Mucosa of descending colon (tissue), 3 donors: ENCODE measurements at places on chromosomes 6 and 20. TPM values are rescaled to one million over a fixed set of nuclear protein-coding genes. Genes with fewer than 3 reads are reported as not detected.
A peak's percentile ranks its signal among the peaks of the same experiment; 100 is the strongest.

WFDC12 gene
- not detected for total RNA-seq

NECAB3 gene
- total RNA-seq: 51.7 TPM

OR2J2 gene
- total RNA-seq: not detected

IMPG1 gene
- total RNA-seq: not detected

CDK19 gene
- total RNA-seq: 24.3 TPM

GRCh38 chr6:33781131-33781975 lies 7.6 kb downstream of the LEMD2 start:
- no peak for DNase-seq

GRCh38 chr6:36822506-36823269 lies 16.6 kb downstream of the CPNE5 start:
- no peak for DNase-seq

GRCh38 chr6:169783401-169783800 lies 32.0 kb downstream of the ERMARD start:
- DNase-seq: no peak

DNA sequence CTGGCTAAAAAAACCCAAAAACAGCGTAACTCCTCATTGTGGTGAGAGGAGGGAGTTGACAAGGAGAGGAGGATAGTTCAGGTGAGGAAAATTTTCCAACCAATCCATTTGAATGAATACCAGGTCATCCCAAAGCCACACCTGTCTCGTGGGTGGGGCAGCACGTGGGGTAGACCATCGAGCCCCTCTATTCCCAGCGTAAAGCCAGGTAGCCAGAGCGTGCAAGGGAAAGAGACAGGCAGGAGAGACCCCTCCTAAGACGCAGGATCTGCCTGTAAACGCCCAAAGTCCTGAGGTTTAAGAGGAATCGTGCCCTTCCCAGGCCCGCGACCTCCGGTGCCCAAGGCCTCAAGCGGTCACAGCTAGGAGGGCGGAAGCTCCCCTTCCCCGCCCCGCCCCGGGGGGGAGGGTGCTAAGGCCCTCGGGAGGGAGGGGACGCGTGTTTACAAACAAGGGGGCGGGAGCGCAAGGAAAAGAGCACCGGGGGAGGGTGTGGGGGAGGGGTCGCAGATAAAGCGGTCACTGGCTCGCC lies 712 bp downstream of the RXRB start:
- peak; percentile 82 for DNase-seq

DNA sequence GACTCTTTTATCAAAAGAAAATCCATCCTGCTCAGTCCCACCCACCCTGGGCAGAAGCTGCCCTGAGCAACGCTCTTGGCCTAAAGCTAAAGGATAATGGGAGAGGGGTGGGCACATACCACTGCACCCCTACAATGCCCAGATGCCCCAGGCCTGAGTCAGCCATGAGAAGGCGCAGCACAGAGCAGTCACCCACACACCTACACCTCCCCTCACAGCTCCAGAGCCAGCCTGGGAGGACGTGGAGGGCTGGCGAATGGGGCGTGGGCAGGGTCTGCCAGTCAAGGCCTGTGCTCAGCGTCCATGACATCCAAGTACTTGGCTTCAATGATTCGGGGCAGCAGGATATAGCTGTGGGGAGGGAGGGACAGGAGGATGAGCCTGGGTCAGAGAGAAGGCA lies 11.5 kb downstream of the SLC4A11 start:
- DNase-seq: no peak

DNA sequence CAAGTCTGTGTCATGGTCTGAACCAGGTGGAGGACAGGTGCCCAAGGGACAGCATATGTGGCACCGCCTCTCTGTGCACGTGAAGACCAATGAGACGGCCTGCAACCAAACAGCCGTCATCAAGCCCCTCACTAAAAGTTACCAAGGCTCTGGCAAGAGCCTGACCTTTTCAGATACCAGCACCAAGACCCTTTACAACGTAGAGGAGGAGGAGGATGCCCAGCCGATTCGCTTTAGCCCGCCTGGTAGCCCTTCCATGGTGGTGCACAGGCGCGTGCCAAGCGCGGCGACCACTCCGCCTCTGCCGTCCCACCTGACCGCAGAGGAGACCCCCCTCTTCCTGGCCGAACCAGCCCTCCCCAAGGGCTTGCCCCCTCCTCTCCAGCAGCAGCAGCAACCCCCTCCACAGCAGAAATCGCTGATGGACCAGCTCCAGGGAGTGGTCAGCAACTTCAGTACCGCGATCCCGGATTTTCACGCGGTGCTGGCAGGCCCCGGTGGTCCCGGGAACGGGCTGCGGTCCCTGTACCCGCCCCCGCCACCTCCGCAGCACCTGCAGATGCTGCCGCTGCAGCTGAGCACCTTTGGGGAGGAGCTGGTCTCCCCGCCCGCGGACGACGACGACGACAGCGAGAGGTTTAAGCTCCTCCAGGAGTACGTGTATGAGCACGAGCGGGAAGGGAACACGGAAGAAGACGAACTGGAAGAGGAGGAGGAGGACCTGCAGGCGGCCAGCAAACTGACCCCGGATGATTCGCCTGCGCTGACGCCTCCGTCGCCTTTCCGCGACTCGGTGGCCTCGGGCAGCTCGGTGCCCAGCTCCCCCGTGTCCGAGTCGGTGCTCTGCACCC lies 109.5 kb upstream of the RAB32 start:
- DNase-seq: peak; percentile 27

- DNase-seq: no peak
These were observed 87.6 kb downstream of the ERMARD start for GRCh38 chr6:169839029-169839481.

GRCh38 chr20:15654208-15654649 lies 919.0 kb downstream of the KIF16B start:
- DNase-seq: no peak

GRCh38 chr20:50980071-50980681 lies 21.6 kb downstream of the MOCS3 start:
- no peak for DNase-seq

DNA sequence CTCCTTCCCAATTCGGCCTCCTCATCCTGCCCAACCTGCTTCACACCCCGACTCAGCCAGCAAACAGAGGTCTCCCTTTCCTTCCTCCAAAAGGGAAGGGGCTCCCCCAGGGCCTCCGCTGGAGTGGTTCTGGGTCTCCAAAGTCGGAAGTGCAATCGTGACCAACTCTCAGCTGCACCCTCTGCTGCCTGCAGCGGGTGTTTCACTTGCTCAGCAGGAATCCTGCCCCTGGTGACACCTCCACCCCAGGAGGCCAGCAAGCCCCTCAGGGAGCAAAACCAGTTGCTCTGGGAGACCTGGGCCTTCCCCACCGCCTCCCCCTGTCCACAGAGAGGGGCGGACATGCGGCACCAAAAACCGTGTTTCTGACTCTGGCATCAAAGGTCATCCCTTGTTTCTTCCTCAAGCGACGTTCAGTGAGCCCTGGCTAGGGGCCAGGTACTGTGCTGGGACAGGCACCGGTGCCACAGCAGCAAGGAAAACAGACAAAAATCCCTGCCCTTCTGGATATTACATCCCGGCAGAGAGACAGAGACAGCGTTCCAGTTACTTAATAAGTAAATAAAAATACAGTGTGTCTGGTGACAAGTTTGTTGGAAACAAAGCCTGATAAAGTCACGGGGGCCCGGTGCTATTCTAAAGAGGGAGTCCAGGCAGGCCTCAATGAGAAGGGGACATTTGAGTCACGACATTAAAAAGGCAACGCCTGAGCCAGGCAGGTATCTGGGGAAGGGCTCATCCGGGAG lies 219.0 kb downstream of the BMP7 start:
- DNase-seq: peak; percentile 39

DNA sequence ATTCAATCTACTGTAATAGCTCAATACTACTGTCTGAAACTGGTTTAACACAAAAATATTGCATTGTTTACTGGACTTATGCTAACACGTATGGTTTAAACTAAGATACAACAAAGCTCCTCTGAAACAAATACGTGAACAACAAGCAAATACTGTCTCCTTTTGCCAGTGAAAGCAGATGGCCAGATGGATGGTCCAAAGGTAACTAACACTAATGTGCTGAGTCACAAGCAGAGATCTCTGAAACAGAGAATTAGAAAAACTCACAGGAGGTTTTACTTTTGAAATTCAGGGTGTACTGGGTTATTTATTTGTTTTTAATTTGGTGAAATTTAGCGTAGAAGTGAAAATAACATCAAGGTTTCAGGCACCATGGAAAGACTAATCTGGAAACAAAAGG lies 124.3 kb upstream of the SOX4 start:
- DNase-seq: no peak
